ENCODE measurements at places on chromosomes 13 and 19.

GRCh38 chr13:75151081-75151643 lies 330.8 kb downstream of the TBC1D4 start:
- no peak for DNase-seq

GRCh38 chr19:47720669-47721422 lies 7.6 kb downstream of the EHD2 start:
- DNase-seq = no peak

- DNase-seq = no peak
Measured at GRCh38 chr13:36959456-36960116, 39.5 kb upstream of the SMAD9 start.

GRCh38 chr19:1102407-1103131 lies 1.2 kb upstream of the GPX4 start:
- DNase-seq = peak; percentile 56

- DNase-seq = no peak
Measured at GRCh38 chr13:20377720-20378119, 145.6 kb upstream of the GJB6 start.

- DNase-seq = no peak
Measured at GRCh38 chr13:108708921-108709320, 79.5 kb downstream of the MYO16 start.

DNA sequence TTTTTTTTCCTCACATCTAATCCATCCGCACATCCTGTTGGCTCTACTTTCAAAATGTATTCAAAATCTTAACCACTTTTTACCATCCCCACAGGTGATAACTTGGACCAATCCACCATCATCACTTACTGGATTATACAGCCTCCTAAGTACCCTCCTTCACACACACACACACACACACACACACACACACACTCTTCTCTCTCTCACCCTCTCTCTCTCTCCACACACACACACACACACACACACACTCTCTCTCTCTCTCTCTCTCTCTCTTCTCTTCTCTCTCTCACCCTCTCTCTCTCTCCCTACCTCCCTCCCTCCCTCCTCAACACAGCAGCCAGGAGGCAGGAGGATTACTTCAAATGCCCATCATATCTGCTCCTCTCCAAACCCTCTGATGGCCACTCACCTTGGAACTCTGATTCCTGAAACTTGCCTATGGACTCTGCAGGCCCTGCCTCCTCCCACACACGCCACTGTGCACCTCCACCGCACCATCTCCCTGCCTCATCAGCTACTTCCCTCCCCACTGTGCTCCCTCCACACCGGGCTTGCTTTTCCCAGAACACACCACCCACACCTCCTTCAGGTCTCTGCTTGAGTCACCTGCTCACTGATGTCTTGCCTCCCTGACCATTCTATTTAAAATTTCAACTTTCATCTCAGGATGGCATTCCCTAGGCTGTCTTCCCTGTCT lies 39.7 kb downstream of the RCBTB2 start:
- peak; percentile 39 for DNase-seq

Data from CD4-positive, alpha-beta T cell treated with Interleukin-2 at 100 ng/mL for 4 hours (primary cell).